Activated CD4-positive, alpha-beta T cell treated with anti-CD3 and anti-CD28 coated beads, Interleukin-2, amount 50 U/mL, for 4 hours (primary cell): ENCODE measurements at places on chromosomes 16 and 17.

GRCh38 chr16:81531419-81531821, 86.8 kb downstream of the CMIP start:
- no peak for DNase-seq

DNA sequence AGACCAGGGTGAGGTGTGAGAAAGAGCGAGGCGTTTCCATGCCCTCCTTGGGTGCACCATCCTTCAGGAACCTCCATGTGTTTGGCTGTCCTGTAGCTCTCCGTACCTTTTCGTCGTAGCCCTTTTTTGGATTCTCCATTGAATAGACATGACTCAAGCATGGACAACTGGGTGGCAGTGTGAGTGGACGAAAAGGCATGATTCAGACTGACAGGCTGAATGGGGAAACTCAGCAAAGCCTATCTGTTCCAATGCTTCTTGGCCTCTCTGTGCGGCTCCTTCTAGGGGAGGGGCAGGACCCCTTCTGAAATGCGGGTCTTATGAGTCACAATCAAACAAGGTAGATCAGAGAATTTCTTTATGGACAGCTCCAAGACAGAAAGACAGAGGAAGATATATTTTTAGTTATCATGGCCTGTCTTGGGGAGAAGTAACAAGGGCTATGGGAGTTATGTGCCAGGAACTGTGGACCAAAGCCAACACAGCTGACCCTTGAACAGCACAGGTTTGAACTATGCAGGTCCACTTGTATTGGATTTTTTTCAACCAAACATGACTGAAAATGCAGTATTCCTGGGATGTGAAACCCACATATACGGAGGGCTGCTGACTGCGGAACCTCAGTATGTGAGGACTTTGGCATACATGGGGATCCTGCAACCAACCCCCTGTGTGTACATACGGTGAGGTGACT, 22.9 kb downstream of the ADORA2B start:
- no peak for DNase-seq

DNA sequence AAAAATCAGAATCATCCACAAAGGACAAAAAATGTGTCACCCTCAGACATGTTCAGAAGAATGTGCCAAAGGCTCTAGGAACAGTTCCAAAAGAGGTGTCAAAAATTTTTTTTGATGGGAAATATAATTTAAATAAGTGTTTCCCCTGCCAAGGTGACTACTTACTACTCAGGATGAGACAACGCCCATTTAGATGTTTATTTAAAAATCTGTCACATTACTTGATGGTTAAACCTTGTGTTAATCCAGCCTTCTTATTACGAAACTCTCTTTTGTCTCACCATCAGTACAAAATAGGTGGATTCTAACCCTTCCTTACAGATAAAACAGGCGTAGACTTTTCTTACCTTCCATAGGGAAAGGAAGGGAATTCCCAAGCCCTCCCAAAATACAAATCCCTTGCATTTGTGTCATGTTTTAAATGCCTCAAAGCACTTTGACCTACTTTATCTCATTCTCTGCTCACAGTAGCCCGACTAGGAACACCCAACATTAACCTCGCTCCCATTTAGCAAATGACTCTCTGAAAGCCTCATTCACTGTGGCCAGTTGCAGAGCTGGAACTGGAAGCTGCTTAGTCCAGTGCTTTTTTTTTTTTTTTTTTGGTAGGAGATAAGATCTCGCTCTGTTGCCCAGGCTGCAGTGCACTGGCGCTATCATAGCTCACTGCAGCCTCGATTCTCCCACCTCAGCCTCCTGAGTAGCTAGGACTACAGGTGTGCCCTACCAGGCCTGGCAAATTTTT, 5.8 kb upstream of the GNA13 start:
- DNase-seq, result no peak

- DNase-seq, result no peak
These were observed 3.6 kb downstream of the COX10 start for GRCh38 chr17:14072881-14073280.

GRCh38 chr16:68592466-68593337, 52.4 kb upstream of the CDH3 start:
- no peak for DNase-seq
